Panc1 (cell line): ENCODE measurements at places on chromosomes 5 and 9. TPM values are rescaled to one million over a fixed set of nuclear protein-coding genes. Genes with fewer than 3 reads are reported as not detected.

DNA sequence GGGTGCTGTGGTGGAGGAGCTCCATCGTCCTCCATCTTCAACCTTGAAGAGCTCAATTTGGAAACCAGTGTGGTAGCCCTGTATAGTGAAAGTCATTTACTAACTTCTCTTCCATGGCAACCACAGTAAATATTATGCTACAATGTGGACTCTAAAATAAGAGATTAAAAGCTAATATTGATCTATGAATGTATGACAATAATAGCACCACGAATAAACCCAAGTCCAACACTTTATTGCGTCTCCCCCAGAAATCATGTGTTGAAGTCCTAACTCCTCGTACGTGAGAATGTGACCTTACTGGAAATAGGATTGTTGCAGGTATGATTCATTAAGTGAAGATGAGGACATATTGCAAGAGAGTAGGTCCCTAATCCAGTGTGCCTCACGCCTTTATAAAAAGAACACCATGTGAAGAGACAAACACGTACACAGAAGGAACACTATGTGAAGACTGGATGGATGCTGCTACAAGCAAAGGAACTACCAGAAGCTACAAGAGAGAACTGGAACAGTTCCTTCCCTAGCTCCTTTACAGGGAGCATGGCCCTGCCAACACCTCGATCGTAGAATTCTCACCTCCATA, 276.2 kb downstream of the PDE4D start:
- no peak for DNase-seq

Gene ACTBL2
- not detected for total RNA-seq

- DNase-seq: no peak
Observed at GRCh38 chr5:112669328-112669963, 68.2 kb upstream of the APC start.

GRCh38 chr9:73023025-73023541, 70.2 kb upstream of the ALDH1A1 start:
- peak; percentile 25 for DNase-seq

DNA sequence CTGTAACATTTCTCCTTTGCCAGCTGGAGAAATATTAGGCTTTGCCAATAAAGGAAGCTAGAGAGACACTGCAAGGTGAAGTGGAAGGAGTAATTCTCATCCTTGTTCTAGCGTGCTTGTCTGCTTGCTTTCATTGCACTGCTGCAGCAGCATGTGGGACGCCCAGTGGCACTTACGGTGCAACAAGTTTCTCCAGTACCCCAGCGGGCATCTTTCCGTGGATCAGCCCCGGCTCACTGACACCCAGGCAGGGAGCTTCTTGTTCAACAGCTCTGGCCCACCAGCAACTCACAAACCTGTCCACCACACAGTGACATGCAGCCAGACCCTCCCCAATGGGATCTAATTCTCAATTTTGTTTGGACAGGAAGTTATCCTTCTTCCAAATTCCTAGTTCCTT, 233.2 kb downstream of the GLIS3 start:
- DNase-seq: no peak

Gene CDC20B
- 0.08 TPM for total RNA-seq

DNA sequence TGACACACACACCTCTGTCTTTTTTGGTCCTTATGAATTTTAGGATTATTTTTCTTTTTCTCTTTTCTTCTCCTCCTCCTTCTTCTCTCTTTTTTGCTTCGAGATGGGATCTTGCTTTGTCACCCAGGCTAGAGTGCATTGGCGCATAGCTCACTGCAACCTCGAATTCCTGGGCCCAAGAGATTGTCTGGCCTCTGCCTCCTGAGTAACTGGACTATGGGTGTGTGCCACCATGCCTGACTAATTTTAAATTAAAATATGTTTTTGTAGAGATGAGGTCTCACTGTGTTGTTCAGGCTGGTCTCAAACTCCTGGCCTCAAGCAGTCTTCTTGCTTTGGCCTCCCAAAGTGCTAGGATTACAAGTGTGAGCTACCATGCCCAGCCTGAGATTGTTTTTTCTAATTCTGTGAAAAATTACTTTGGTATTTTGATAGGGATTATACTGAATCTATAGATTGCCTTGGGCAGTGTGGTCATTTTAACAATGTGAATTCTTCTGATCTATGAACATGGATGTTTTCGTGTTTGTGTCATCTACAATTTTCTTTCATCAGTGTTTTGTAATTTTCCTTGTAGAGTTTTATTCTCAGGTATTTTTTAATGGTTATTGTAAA, 7.7 kb downstream of the AHRR start:
- no peak for DNase-seq

GRCh38 chr9:131236761-131237160, 39.5 kb downstream of the FAM78A start:
- DNase-seq: no peak

- DNase-seq: no peak
Observed at GRCh38 chr5:158968150-158968549, 131.6 kb downstream of the EBF1 start.

Gene PLGRKT
- total RNA-seq: 9.3 TPM

Gene TMEM215
- total RNA-seq: not detected

GRCh38 chr9:77449240-77450084, 198.7 kb downstream of the GNA14 start:
- no peak for DNase-seq

DNA sequence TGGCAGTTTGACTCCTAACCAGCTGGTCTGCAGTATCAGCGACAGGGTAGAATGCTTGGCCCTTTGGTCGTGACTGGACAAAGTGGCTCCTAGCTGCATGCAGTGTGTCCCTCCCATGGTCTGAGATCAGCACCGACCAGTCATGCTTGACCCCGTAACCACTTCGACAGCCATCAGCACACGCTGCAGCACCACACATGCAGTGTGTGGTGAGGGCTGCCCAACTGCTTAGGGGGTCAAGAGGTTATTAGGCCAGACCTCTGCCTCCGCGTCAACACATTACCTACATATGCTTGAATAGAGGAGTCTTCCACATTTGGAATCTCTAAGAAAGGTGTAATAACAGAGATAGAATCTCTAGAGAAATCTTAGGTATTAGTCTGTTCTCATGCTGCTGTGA, 139.1 kb downstream of the FSTL4 start:
- DNase-seq: no peak

Gene RABEPK
- 33.9 TPM for total RNA-seq

Gene ERAP2
- total RNA-seq: 15.5 TPM

Gene ZNF883
- not detected for total RNA-seq

DNA sequence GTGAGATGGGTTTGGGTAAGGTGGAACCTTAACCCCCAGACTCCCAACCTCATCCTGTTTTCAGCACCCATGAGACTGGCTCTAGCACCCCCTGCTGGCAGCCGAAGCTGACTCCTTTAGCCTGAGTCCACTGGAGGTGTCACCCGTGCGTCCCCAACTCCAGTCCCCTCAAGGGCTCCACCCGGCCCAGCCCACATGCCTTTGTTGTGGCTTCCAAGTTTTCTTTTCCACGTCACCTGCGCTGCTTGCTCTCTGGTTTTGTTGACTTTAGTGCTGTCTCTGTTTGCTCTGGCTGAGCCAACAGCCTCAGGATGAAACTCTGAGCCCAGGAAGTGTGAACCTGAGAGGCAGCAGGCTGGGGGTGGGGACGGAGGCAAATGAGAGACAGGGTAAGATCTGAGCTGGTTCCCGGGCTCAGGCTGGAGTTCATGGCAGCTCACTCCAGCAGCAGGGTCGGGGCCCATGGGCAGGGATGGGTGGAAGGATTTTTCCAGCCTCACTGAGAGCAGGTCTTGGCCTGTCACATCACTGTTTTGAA, 13.2 kb upstream of the AQP7 start:
- peak; percentile 67 for DNase-seq

Gene TRIM23
- total RNA-seq: 12.6 TPM

DNA sequence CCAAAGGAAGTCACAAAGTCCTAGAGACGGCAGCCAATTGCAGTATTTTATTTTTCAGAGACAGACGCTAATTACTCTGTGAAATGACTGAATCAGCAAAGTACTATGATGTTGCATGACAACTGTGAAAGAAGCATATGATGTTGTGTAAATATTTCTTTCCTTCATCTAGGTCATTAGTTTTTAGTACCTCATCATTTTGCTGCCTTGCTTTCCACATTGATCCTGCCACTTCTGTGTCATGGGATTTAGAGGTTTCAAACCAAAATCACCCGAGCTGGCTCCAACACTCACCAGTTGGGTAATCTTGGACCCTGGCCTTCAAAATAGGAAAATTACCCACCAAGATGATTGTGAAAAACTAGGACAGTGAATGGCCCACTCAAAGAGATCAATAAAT, 585.2 kb downstream of the ACTL7B start:
- DNase-seq: no peak

DNA sequence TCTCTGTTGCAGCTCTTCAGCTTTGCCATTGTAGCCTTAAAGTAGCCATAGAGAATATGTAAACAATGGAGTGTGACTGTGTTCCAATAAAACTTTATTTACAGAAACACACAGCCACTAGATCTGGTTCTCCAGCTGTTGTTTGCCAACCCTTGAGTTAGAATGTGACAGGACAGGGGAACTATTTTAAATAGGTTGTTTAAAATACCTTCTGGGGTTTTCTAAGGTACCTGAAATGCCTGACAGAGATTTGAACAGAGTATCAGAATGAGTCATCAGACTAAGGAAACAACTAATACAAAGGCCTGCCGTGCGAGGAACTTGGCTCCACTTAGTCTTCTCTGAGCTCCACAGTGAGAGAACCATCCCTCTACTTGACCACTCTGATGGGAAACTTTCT, 85.4 kb downstream of the HSD17B4 start:
- DNase-seq: no peak

Gene SHOC1
- 0.10 TPM for total RNA-seq

Gene FER
- 22.1 TPM for total RNA-seq

Gene LHX3
- 0.13 TPM for total RNA-seq

GRCh38 chr5:80763873-80764647, 109.3 kb upstream of the DHFR start:
- no peak for DNase-seq

DNA sequence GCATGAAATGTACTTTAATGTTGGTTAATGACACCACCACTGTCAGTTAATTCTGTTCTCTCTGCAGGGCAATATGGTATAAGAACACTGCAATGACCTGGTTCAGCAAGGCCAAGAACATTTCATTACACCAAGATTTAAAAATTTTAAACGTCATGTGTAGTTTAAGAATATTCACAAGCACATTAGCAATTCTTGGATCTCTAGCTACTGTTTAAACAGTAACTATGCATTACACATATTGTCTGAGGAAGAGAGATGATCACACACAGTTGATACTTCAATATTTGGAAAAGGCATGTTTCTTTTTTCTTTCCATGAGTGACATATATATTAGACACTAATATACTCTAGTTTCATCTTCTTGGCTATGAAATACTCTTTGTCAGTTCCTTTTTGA, 143.0 kb downstream of the ADAMTS12 start:
- no peak for DNase-seq

DNA sequence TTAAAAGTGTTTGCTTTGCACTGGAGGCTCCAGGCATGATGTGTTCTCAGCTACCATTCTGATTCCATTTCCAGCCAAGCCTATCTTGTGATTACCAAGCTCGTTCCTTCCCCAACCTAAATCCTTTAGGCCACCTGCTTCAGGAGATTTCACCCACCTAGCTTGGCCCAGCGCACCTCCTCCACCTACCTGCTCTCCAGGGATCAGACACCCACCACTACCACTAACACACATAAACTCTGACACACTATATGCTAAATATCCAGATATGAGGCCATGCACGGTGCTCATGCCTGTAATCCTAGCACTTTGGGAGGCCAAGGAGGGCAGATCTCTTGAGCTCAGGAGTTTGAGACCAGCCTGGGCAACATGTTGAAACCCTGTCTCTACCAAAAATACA, 2.4 kb downstream of the MYORG start:
- no peak for DNase-seq

Gene IFNK
- total RNA-seq: not detected

DNA sequence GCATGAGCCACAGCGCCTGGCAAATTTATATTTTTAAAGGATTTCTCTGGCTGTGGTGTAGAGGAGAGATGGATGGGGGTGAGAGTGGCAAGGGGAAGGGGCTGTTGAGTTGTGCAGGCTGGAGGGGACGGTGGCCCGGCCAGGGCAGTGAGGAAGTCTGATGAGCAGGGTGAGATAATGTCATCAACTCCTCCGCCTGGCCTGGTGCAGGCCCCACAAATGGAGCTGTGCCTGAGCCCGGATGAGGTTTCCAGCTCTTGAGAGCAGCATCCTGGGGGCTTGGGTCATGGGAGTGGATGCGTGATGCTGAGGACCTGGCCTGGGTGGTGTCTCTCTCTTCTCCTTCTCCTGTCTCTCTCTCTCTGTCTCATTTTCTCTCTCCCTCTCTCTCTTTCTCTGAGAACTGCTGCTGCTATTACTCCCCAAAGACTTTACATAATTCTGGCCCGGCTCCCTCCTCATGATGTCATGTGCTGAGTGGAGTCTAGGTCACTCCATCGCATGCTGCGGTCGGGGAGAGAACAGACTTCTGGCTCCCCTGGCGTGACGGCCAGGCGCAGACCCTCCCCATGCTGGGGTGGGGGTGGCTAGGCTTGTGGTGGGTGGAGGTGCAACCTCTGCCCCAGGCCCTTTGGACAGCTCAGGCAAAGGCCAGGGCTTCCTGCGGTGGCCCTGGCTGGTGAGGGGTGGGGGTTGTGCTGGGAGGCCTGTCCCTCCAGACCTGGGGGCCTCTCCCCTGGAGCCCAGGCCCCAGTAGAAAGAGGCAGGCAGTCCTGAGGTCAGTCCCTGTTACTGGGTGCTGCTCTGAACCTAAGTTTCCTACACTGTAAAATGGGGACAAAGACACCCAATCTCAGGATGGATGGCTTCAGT, 26.4 kb downstream of the FGF18 start:
- no peak for DNase-seq

- no peak for DNase-seq
Observed at GRCh38 chr9:14893280-14893679, 16.9 kb downstream of the FREM1 start.

Gene SLC27A6
- not detected for total RNA-seq

- DNase-seq: no peak
Observed at GRCh38 chr9:136520053-136520540, 25.8 kb downstream of the NOTCH1 start.
